ENCODE measurements at places on chromosomes 12 and 14.

DNA sequence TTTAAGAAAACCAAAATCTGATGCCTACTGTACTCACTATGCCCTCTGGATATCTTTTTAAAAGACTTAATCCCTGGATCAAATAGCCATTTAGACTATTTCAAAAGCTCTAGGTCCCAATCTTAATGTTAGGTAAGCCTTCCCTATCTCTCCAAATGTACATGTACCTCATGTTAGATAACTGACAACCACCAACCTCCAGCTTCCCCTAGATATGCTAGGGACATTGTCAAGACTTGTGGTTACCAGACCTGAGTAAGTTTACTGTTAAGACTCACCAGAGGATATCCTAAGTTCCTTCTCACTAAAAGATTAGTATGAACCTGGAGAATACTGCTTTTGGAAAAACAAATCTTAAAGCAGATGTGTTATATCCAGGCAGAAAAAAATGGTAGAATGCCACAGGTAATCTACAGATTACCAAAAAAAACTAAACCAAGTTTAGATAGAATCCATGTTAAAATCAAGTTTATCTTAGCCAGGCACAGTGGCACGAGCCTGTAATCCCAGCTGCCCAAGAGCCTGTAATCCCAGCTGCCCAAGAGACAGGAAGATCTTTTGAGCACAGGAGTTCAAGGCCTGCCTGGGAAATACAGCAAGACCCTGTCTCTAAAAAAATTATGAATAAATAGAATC is 9.7 kb downstream of the NAP1L1 start:
- DNase-seq: no peak

DNA sequence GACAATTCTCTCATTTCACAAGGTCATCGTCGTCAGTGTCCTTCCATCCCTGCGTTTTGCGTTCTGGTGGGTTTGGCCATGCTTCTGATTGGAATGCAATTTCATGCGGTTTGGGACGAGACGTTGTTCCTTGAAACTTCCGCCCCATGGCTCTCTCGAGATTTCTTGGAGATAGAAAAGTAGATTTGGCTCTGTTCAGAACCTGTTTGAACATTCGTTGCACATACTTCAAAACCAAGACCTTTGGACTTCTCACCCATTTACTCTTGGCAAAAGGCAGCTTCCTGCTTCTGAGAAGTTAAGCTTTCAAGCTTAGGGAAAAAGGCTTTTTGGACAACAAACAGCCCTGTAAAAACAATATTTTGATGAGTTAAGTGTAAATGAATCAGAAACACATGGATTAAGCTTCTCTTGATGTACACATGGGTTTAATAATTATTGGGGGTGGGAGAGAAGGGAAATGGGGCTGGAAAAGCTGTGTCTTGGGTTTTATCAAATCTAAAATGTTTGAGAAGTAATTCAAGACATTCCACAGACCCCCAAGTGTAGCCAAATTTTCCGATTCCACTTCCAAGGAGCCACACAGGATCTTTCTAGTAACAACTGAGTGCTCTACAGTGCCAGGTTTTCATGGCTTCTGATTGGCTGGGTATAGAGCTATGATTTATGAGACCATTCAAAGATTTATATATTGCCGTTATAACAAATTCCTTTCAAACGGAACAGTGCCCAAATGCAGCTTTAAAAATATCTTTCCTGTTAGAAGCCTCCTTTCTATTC is 467.2 kb downstream of the MED13L start:
- no peak for DNase-seq

DNA sequence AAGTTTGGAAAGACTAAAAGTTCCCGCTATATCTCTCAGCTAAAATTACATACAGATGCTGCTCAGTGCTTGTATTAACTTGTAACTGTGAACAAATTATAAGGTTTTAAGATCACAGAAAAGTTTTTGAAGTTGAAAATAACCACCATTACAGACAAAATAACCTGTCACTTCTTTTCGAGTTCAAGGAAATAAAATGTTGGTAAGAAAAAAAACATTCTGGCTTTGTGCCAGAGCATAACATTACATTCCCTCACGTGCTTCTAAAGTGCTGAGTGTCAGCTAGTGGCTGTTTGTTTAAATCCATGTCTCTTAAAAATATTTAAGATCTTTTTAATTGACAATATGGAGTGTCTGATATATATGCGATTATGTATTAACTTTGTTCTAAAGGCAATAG is 27.2 kb upstream of the ADAMTS20 start:
- DNase-seq: no peak

- no peak for DNase-seq
These were observed 43.5 kb downstream of the SYNE2 start for GRCh38 chr14:63896278-63896720.

GRCh38 chr12:203462-204260 is 10.3 kb downstream of the SLC6A12 start:
- no peak for DNase-seq

DNA sequence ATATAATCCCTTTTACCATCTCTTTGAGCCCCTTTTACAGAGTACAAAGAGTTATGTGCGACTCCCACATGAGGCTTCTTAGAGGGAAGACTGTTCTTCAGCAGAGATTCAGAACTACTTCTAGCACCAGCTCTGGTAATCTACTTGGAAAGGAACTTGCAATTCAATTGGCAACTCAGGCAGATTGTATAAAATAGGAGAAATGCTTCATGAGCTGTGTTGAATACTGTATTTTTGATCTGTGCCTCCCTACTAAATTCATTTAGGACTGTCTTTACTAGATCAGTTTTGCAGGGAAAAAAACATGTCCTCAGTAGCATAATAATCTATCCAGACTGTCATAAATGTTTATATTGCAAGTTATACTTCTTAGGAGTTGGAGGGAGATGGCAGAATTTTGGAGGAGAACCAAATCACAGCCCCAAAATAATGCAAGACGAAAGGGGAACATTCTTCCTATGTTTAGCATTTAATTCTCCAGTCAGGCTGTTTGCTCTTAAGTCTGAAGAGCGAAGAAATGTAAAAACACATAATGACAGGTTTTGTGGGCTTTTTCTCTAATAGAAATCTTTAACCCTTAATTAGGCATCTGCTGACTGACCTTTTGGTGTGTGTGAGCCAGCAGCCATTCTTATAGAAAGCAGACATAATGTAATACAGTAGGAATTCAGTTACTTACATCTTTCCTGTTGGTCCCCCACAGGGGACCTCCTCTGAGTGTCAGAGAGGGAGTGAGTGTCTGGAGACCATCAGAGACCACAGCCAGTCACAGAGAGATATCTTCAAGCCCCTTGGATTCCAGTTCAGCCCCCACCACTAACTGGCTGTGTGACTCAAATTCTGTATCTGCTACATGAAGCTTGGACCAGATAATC is 3.9 kb downstream of the ANO4 start:
- no peak for DNase-seq

GRCh38 chr12:38782359-38782758 is 123.0 kb downstream of the CPNE8 start:
- DNase-seq: no peak

DNA sequence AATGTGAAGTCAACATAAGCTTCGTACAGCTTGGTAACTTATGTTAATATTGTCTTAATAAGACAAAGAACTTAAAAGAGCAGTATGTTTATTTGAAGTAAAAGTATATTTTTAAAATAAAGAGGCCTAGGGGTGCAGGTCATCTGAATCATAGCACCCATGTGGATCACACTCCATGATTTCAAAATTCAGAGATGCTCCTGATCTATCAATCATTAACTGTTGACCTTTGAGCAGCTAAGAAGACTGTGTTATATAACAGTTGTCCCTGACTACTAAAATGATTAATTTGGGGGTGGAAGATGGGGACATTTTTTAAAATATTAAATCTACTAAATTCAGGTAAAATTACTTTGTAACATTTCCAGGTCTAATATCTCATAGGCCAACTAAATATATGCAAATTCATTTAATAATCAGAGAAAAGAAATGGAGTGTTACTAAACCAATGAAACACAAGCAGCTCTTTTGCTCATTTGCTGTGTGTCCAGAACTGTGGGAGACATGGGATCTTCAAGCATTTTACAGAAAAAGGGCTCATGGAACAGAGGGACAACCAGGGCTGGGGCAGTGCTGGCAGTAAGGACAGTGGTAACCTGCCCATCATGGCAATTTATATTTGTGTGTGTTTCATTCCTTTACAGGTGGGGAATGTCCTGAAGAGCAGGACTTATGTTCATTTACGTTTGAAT is 120.7 kb upstream of the PCED1B start:
- no peak for DNase-seq

GRCh38 chr12:49910331-49911212 is 6.9 kb upstream of the FAIM2 start:
- no peak for DNase-seq

DNA sequence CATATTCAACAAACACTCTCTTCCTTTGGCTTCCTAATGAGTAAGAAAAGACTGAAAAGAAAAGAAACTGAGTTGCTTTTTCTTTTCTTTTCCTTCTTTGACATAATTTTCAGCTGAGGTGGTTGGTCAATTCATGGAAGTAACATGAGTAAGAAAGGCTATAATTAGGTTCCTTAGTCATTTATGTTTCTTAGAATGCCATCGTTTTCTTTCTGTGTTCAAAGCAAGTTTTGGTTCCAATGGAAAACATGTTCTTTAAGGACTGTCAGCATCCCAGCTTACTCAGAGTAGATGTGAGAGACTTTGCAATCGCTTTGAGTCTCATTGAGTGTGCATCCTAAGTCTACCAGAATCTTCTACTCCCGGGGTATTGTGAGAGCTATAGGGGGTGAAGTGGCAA is 882.4 kb downstream of the DIO2 start:
- DNase-seq: no peak

- DNase-seq: no peak
These were observed 71.2 kb downstream of the NINJ2 start for GRCh38 chr12:592024-592505.

- DNase-seq: no peak
These were observed 337.8 kb upstream of the DIO2 start for GRCh38 chr14:80549141-80549540.

DNA sequence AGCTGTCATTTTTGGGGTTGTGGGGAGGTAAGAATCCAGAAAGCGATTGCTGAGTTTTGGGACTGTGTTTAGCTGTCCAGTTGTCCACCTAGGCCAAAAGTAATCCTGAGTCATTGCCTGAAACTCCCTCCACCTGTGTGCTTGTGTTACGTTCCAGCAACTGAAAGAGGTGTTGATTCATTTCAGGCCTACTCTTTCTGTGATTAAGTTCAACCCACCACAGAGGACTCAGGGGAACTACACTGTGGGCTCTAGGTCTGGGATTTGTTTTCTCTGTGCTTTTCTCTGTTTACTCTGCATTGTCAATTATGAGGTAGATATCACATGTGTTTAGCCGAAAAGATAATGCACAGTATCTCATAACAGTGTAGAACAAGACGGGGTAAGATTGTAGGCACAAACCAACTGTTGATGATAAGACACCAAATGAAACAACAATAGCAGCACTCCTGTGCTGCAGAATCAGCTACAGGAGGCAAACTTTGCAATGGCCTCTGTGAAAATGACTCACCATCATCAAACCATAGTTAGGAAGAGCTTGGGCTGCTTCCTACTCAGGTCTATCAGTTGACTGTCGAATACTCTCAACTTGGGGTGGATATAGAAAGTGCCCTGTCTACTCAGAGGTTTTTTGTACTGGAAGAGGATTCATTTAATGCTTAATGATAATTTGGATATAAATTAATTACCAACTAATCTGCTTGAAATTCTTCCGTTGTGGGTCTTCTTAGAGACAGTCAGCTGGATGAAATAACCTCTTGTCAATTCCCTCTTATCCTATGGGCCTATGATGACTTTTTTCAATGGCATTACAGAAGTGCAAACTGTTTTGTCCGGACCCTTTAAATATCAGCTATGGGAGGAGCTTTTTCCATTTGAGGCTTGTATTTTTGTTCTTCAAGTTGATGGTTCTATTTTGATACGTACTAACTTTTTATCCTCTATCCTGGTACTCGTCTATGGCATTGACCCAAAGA is 385.9 kb downstream of the BMP4 start:
- no peak for DNase-seq

- DNase-seq: no peak
These were observed 690.3 kb downstream of the AACS start for GRCh38 chr12:125755512-125755911.

DNA sequence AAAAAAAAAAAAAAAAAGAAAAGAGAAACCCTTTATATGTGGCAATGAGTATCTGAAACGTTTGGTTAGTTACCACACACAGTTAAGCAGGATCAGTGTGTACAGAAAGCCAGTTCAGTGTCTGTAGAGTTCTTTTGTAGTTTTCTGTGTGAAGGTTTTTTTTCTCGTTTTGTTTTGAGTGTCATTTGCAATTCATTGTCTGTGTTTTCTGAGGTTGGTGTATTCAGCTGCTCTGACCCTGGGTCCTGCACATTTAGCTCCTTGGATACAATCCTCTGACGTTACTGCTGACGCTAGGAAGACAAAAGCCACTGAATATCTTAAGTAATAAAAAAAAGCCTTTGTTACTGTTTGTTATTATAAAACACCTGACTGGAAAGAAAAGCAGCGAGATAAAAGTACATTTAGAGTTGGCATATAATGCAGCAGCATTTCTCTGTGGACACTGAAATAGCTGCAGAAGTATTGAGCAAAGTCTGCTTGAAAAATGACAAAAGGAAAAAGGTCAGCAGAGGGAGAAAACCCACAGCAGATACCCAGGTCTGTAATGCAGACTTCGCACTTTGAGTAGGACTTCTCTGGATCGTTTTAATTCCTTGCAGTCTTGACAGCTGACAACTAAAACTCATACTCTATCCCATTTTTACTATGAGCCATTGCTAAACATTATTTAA is 89.0 kb downstream of the POLR3B start:
- no peak for DNase-seq

DNA sequence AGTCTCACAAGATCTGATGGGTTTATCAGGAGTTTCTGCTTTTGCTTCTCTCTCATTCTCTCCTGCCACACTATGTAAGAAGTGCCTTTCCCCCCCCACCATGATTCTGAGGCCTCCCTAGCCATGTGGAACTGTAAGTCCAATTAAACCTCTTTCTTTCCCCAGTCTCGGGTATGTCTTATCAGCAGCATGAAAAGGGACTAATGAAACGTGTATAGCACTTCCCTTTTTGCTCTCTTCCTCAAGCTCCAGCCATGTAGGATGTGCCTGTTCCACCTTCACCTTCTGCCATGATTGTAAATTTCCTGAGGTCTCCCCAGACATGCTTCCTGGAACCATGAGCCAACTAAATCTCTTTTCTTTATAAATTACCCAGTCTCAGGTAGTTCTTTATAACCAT is 7.0 kb upstream of the CRACR2A start:
- no peak for DNase-seq

GRCh38 chr12:19846574-19846973 is 407.3 kb downstream of the AEBP2 start:
- no peak for DNase-seq

DNA sequence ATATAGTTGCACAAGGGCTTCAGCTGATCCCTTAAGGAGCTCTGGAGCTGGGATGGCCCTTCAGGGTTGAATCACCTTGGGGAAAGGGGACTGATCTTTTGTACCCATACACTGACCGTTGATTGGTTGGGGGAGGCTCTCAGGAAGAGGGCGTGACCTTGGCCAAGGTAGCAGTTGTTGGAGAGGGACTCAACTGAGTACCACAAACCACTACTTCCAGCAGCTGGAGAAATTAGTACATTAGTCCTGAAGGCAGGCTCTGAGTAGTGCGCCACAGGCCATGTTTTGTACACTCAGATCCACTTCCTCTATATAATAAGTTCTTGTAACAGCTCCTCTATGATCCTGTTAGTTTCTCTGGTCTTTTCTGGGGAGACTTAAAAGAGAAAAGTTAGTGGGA is 317.6 kb downstream of the CCDC91 start:
- DNase-seq: no peak
